Left lobe of liver (tissue), 2 donors: ENCODE measurements at places on chromosomes 6 and 20. TPM values are rescaled to one million over a fixed set of nuclear protein-coding genes. Genes with fewer than 3 reads are reported as not detected.

DNA sequence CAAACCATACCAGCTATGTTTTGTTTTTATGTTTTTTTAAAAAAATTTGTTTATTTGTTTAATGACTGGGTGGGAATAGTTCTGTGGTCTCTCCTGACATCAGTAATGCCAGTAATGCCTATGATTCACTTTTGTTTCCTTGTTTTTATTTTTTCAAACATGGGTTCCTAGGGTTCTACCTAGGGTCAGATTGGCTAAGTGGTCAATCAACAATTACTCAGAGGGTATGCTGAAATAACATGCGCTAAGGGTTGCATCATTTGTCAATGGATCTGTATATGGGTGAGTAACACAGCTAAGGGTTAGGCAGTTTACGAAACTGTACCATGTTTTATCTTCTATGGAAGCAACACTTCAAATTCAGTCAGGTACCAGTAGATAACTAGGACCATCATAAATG is 583.8 kb upstream of the GJE1 start:
- no peak for DNase-seq

DNA sequence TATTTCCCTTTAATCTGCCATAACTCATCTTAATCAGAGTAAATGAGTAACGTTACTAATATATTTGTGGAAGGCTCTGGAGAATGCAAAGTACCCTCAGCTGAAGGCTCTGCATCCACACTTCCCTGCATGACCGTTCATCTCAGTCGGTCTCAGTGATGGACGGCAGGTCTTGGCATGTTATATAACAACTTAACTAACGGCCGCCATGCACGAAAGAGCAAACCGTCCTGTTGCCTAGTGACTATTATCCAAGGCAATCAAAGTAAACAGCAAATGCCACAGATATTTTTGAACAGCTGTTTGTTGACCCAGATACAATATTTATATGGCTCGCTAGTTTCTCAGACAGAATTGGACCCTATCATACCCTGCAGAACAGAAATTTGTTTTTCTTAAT is 194.9 kb upstream of the SMLR1 start:
- no peak for DNase-seq

DNA sequence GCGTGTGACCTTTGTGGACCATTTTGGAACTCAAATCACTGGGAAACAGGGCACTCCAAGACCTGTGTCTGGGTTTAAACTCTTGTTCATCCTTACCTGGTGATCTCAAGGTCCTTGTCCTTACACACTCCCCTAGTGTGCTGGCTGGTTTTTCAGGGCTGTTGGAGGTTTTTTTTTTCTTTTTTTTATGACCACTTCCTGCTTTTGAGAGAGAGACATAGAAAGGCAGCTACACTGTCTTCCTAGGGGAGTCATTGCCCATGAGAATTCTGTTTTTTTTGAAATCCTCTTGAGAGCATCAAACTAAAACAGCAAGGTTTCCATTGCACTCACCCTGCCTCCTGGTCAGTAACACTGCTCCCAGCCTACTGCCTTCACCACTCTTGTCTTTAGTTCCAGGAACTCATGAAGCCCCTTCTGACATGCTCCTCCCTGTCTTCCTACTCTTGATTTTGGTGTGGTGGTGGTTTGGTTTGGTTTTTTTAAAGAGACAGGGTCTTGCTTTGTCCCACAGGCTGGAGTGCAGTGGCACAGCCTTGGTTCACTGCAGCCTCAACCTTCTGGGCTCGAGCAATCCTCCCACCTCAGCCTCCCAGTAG is 28.6 kb downstream of the PRPH2 start:
- no peak for DNase-seq

GRCh38 chr6:145529582-145529981 is 205.7 kb downstream of the EPM2A start:
- no peak for DNase-seq

- no peak for DNase-seq
Measured at GRCh38 chr6:40996591-40997233, 42.3 kb downstream of the UNC5CL start.

GRCh38 chr6:107764684-107765460 is 59.2 kb downstream of the SCML4 start:
- no peak for DNase-seq

GRCh38 chr6:21348504-21349195 is 244.9 kb upstream of the SOX4 start:
- DNase-seq: no peak

- no peak for DNase-seq
Measured at GRCh38 chr6:75296811-75297779, 12.5 kb upstream of the TMEM30A start.

SLC32A1 gene
- total RNA-seq: not detected

SNX3 gene
- total RNA-seq: 62.3 TPM

CDSN gene
- not detected for total RNA-seq

CRISP2 gene
- not detected for total RNA-seq

SCRT2 gene
- total RNA-seq: not detected
